ENCODE measurements at places on chromosomes 7 and 10.
A peak's percentile ranks its signal among the peaks of the same experiment; 100 is the strongest.

- H3K27me3 ChIP-seq: no peaks in the 10 kb centered on the region
- H3K4me1 ChIP-seq: no peaks in the 10 kb centered on the region
- H3K27ac ChIP-seq: no peak overlapping the region
- H3K4me3 ChIP-seq: no peak overlapping the region
Observed at GRCh38 chr7:70759674-70760073, 372.3 kb upstream of the GALNT17 start.

DNA sequence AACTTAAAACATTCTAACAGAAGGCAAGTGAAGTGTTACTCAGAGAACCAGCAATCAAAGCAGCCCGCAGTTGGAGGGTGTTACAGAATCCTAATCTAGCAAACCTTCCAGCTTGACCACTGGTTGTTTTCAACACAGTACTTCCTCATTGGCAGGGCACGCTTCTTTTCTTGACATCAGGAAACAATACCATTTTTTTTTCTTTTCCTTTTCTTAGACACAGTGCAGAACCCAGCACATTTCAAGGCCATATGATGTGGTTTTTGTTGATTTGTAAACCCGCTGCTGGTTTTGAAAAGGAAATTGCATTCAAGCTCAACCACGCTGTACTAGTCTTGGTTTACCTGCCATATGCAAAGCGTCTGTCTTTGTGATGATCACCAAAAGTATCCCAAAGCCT, 33.4 kb downstream of the RHOBTB1 start:
- no peak overlapping the region for H3K27ac ChIP-seq
- no peaks in the 10 kb centered on the region for H3K36me3 ChIP-seq
- H3K4me3 ChIP-seq: no peak overlapping the region
- H3K27me3 ChIP-seq: no peaks in the 10 kb centered on the region
- no peak for DNase-seq
- H3K4me1 ChIP-seq: no peaks in the 10 kb centered on the region

DNA sequence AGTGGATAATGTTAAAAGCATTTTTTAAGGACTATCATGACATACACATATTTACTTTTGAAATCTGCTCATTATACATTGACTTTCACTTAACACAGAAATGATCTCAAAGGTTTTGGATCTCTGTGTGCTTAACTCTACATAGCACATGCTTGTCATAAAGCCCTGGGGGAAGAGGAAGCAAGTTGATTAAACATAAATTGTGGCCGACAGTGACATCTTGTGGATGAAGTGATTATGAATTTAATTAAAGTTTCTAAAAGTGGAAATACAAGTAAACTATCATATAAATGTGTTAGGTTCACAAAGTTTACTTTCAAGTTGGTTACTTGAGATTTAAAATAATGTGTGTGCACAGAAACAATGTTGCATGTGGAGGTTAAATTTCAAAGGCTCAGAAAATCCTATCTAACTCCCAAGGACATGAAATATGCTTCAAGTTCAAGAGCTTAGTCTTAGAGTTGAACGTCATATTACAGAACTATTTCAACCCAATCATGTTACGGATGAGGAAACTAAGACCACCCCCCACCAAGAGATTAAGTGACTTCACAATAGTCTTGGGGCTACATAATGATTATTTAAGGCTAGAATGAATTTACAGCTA, 1247.8 kb downstream of the GATA3 start:
- H3K27ac ChIP-seq: no peak overlapping the region
- no peaks in the 10 kb centered on the region for H3K27me3 ChIP-seq
- H3K4me1 ChIP-seq: no peaks in the 10 kb centered on the region
- no peaks in the 10 kb centered on the region for H3K36me3 ChIP-seq
- H3K4me3 ChIP-seq: no peak overlapping the region
- peak; percentile 51 for DNase-seq

- DNase-seq: no peak
- H3K27me3 ChIP-seq: no peaks in the 10 kb centered on the region
- H3K36me3 ChIP-seq: no peaks in the 10 kb centered on the region
- no peak overlapping the region for H3K4me3 ChIP-seq
- H3K27ac ChIP-seq: no peak overlapping the region
Observed at GRCh38 chr10:87585565-87586514, 73.8 kb upstream of the PAPSS2 start.

DNA sequence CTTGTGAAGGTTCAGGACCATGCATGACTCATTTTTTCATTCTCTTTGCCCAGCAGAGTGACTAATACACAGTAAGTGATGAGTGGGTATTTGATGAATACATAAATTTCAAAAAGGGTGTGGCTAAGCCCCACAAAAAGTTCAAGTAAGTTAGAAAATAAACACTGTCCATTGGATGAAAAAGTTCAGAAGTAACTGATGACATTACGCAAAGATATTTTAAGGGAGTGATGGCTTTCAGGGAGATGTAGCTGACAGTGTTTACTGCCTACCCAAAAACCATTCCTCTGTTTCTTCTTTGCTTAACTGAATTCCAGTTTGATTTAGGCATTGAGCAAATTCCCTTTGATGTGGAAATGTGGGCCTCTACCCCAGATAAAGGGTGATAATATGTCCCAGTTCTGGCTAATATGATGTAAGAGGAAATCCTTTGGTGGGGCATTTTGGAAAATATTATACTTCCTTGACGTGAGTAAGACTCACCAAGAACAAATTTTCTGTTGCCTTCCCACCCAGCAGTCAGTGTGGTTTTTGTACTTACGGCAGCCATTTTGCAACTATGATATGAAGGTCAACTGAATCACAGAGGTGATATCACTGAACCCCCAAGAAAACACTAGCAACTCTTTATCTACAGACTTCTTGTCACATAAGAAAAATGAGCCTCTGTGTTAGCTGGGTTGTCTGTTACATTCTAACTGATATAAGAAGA, 29.0 kb upstream of the EBLN1 start:
- peak overlapping the region; percentile 17 for H3K27ac ChIP-seq
- H3K4me1 ChIP-seq: no peaks in the 10 kb centered on the region
- no peak for DNase-seq

DNA sequence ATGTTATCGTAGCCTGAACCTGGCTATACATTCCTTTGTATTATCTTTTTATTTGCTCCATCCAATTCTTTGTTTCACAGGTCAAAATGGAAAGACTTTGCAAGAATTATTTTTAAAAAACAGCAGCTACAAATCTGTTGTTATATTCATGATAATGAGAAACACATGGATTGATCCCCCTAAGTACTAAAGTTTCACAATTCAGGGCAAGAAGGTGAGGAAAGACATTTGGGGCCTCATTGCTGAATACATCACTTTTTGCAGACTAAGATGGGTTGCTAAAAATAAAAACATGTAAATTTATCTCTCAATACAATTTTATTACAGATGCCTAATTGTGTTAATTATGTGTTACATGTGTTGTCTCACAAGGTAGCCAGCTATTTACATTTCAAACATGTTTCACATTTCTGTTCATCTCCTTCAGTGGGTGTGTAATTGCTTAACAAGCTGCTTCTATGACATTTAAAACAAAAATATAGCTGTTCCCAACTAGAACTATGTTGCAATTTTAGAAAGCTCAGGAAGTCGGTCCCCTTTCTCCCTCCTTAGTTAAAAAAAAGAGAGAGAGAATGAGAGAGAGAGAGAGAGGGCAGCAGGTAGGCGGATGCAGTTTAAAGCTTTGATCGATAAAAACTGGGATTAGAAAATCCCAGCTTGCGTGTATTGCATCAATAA, 606.3 kb upstream of the FZD8 start:
- H3K4me3 ChIP-seq: no peak overlapping the region
- H3K27me3 ChIP-seq: no peaks in the 10 kb centered on the region
- H3K4me1 ChIP-seq: no peaks in the 10 kb centered on the region
- H3K27ac ChIP-seq: no peak overlapping the region
- DNase-seq: no peak
- no peaks in the 10 kb centered on the region for H3K36me3 ChIP-seq

DNA sequence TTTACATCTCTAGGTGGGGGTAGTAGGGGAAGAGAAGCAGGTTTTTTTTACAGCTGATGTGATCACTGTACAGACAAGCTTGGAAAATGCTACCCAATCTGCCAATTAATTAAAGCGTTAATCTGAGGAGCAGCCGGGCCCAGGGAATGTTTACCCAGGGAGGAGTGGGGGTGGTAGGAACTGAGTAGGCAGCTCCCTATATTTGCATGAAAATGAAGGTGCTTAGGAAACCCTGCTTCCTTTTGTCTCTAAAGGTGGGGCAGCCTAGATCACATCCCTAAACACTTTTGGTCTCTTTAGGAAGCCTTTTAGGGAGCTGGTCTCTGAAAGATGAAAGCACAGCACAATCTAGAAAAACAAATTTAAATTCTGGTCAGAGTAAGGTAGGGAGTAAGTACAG, 53.0 kb upstream of the NFKB2 start:
- no peaks in the 10 kb centered on the region for H3K4me1 ChIP-seq
- no peaks in the 10 kb centered on the region for H3K36me3 ChIP-seq
- H3K27ac ChIP-seq: no peak overlapping the region
- DNase-seq: no peak

- no peak for DNase-seq
- no peak overlapping the region for H3K4me3 ChIP-seq
- H3K36me3 ChIP-seq: no peaks in the 10 kb centered on the region
- H3K4me1 ChIP-seq: no peaks in the 10 kb centered on the region
- no peaks in the 10 kb centered on the region for H3K27me3 ChIP-seq
Observed at GRCh38 chr7:91302794-91303193, 38.6 kb downstream of the FZD1 start.

DNA sequence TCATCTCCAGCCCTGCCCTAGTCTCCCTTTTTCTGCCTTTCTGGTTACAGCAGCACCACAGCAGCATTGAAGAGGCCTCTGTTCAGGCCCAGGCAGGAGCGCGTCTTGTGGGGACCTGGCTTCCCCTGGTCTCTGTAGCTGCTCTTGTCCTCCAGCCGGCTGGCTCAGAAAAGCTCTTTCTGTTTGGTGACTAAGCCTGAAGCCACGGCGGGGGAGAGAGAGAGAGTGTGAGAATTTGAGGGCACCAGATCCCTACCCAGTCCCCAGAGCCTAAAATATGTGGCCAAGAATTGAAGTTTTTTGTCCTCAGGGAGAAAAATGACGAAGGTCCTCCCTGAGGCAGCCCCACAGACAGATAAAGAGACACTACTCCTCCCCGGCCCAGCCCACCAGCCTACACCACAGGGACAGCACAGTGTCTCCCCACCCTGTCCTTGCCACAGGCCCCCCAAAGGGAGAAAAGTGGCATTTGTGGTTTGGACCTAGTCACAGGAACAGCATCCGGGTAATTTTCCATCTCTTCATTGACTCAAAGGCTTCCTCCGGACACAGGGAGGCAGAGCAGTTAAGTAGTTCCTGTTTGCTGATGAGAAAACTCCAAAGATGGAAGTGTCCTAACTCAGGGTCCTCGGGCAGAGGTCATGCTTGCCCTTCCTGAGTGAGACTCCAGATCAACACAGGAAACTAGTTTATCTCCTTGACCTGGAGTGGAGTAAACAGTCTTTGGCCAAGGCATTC, 13.3 kb upstream of the FAM180A start:
- no peaks in the 10 kb centered on the region for H3K36me3 ChIP-seq
- H3K27me3 ChIP-seq: no peaks in the 10 kb centered on the region
- DNase-seq: no peak
- H3K27ac ChIP-seq: no peak overlapping the region
- H3K4me3 ChIP-seq: no peak overlapping the region
- H3K4me1 ChIP-seq: no peaks in the 10 kb centered on the region

All from naive thymus-derived CD4-positive, alpha-beta T cell (primary cell).